ENCODE measurements at places on chromosomes 7 and 10.

- no peak for DNase-seq
Measured at GRCh38 chr10:43114088-43114742, 24.0 kb upstream of the CSGALNACT2 start.

GRCh38 chr7:134669845-134670373 lies 23.3 kb downstream of the BPGM start:
- peak; percentile 49 for DNase-seq

GRCh38 chr7:17774248-17774647 lies 166.0 kb downstream of the SNX13 start:
- no peak for DNase-seq

GRCh38 chr10:105973902-105974301 lies 1190.6 kb downstream of the SORCS1 start:
- no peak for DNase-seq

DNA sequence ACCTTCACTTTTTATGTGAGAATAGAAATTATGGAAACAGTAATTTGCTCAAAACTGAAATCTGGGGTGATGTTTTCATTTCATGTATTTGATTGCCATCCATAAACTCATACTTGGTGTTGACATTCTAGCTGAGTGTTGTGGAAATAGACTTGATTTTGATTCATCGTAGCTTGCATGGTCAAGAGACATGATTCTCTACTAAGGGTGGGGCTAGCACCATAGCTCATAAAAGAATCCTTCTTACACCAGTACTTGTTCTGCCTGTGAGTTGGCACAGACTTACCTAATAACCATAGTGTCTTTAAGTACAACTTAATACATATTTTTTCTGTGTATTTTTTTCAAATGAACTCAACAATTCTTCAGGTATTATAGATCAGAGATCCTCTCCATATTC lies 36.6 kb downstream of the RAB18 start:
- no peak for DNase-seq

DNA sequence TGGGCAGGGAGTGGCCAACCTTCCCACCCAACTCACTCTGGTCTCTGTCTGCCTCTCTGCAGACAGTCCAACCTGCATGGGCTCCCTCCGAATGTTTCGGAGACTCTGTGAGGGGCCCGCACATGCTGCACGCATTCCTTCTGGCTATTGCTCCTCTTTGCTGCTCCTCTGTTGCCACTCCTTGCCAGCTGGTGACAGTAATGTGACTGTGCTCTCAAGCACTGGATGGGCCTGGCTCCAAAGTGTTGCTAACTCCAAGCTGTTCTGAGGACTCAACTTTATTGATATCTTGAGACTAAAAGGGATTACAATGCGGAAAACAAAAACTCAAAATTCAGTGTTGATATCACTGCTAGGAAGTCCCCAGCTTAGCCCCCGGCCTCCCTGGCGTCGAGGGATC lies 105.4 kb upstream of the KIF5B start:
- DNase-seq: no peak

- DNase-seq: no peak
Measured at GRCh38 chr7:149811221-149811620, 27.0 kb upstream of the ZNF862 start.

GRCh38 chr7:2633538-2634266 lies 1.9 kb downstream of the TTYH3 start:
- peak; percentile 28 for DNase-seq

DNA sequence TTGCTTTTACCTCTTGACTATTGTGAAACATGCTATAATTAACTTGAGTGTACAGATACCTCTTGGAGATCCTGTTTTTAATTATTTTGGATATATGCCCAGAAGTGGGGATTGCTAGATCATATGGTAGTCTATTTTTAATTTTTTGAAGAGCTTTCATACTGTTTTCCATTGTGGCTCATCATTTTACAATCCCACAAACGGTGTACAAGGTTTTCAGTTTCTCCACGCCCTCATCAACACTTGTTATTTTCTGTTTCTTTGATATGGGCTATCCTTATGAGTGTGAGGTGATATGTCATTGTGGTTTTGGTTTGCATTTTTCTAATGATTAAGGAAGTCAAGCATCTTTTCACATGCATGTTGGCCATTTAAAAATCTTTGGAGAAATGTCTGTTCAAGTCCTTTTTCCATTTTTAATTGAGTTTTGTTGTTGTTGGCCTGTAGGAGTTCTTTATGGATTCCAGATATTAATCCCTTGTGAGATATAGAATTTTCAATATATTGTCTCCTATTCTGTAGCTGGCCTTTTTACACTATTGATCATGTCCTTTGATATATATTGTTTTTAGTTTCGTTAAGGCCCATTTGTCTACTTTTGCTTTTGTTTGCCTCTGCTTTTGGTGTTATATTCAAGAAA lies 7.5 kb downstream of the AGK start:
- DNase-seq: no peak

GRCh38 chr7:85292908-85293576 lies 106.2 kb upstream of the SEMA3D start:
- DNase-seq: no peak

- no peak for DNase-seq
Measured at GRCh38 chr7:85232068-85232467, 45.2 kb upstream of the SEMA3D start.

GRCh38 chr10:34505338-34505737 lies 309.8 kb downstream of the PARD3 start:
- DNase-seq: no peak

GRCh38 chr7:95503271-95504131 lies 17.8 kb downstream of the ASB4 start:
- DNase-seq: no peak

- no peak for DNase-seq
Measured at GRCh38 chr7:6526997-6527378, 24.3 kb downstream of the GRID2IP start.

DNA sequence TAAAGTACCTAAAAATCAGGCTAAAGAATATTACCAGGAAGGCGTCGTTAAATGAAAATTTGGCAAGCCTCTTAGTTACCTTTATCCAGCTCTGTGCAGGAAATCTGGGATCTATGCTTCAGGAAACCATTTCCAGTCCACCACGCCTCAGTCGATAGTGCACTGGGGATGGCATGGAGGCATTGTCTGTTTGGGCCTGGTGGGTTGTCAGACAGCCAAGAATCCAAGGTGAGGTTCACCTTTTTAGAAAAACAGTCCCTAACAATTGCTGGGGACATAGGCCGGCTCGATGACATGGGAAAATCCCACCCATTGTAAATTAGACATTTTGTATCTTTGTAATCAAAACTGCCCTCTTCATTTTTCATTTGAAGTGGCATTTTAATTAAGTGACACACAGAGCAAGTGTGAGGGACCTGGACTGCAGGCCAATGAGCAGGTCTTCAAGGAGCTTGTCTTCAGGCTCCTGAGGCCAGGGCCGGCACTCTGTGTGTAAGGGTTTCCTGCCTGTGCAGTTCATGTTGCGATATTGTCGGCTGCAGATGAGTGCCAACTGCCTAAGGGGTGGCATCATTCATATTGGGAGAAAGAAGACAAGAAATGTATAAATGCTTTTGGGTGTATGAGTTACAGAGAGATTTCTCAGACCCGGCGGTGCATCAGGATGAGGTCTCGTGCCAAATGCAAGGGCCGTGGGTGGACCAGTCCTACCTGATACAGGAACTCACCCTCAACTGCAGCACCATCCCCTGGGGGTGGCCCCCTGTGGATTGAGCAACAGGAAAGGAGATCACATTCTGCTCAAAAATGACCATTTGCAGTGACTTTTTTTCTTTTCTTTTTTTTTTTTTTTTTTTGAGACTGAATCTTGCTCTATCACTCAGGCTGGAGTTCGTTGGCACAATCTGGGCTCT lies 80.8 kb downstream of the PTPRE start:
- no peak for DNase-seq

- DNase-seq: no peak
Measured at GRCh38 chr7:1307828-1308227, 75.2 kb downstream of the UNCX start.

GRCh38 chr10:86193841-86194240 lies 172.8 kb downstream of the GRID1 start:
- no peak for DNase-seq

- DNase-seq: no peak
Measured at GRCh38 chr7:51158742-51159445, 157.7 kb downstream of the COBL start.

DNA sequence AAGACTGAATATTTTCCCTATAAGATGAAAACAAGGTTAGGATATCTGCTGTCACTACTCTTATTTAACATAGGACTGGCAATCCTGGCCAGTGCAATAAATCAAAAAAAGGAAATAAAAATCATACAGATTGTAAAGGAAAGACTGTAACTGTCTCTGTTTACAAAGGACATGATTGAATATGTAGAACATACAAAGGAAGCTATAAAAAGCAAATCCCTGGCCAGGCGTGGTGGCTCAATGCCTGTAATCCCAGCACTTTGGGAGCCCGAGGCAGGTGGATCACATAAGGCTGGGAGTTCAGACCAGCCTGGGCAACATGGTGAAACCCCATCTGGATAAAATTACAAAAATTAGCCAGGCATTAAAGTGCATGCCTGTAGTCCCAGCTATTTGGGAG lies 15.8 kb downstream of the ZNF485 start:
- no peak for DNase-seq

- no peak for DNase-seq
Measured at GRCh38 chr7:37040330-37040729, 316.0 kb upstream of the AOAH start.

- no peak for DNase-seq
Measured at GRCh38 chr7:20194343-20194995, 22.7 kb downstream of the MACC1 start.

DNA sequence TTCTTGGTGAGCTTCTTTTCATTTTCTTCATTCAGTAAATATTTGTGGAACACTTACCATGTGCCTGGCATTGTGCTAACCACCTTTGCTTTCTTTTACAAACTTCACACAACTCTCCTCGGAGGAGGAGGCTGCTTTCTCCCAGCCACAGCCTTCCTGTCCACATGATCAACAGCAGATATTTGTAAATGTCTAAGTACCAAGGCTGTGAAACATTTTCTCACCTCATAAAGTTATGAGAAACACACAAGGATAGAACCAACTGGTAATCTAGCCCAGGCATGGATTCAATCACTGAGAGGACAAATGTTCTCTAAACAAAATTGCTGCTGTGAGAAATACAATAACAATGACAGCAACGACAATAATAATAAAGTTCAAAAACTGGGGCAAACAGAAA lies 3.9 kb downstream of the CTTNBP2 start:
- no peak for DNase-seq

DNA sequence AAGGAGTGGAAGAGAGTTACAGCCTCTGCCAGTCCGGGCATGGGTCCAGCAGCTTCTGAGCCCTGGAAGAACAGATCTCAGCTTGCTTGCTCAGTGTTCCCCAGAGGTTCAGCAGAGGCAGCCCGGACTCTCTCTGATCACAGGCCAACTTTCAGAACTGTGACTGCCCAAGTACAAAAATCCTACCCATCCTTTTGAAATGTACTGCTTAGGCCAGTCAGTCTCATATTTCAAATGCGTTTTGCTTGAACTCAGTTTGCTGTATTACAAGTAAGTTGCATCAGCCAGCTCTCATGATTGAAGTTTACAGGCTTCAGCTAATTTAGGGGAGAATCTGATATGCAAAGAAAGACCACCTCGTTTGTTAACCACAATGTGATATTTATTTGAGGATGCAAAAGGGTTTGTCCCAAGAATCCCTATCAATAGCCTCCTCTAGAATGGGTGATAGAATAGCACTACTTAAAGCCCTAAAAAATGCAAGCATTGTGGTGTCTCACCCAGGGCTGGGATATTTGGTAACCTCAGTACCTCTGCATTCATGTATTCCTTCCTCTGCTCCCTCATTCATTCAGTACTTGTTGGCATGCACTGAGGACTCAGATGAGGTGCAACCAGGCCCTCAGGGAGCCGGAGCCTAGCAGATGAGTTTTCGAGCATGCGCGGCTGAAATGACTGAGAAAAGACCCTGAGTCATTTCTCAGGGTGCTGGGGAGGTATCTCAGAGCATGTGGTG lies 7.0 kb downstream of the AIMP2 start:
- no peak for DNase-seq

DNA sequence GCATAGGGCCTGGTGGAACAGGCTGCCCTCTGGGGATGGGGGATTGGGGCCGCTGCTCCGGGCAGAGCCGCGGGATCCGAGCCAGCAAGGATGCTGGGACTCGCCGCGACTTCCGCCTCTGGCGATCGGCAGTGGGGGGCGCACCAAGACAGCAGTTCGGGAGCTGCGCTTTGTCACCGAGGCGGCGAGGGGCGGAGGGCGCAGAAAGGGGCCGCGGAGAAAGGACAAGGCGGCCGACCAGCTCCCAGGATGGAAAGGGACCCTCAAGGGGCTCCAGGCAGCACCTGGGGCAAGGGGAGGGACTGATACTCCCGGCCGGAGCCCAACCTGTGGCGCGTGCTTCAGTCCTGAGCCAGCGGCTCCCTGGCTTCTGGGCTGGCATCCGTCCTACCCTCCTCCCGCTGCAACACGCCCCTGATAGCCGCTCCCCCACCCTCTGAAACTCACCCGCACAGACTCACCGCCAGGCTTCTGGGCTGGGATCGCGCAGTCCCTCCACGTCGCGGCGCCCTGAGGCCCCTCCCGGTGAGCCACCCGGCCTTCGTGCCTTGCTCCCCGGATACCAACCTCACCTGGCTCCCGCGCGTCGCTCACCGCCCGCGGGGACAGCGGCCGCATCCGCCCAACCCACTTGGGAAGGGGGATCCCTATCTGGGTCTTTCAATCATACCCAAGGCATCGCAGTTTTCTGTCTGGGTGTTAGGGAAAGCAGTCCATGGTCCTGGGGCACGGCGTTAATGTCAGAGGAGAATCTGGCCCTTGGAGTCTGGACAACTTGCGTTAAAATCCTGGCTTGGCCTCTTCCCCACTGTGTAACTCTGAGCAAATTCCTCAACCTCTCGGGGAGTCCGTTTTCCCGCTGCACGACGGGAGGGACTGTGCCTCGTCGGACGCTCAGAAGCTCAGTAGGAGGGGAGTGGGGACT lies 7.0 kb upstream of the EVX1 start:
- no peak for DNase-seq

DNA sequence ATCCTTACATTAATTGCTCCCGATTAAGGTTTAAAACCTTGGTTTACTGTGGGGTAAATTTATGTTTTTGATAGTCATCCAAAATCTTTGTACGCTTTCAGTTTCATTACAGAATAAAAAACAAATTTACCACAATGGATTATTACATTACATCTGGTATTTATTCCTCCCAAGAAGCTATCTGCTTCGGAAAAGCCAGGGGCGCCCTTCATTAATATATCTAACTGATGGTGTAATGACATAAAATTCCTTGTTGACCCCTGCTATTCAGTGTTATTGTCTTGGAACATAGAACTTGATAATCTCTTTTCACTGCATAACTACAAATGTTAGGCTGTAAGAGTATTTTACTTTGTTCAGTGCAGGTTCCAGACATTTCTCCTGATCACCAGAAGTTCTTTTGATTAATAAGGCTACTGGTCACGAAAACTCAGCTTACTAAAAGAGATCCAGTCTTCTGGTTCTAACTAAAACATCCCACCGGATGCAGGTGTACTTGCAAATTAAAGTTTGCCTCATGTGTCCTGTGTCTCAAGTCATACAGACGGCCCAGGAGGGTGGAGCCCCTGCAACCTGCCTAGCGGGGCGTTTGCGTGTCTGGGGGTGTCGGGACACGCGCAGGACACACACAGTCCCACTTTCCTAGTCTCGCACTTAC lies 581 bp upstream of the GLCCI1 start:
- DNase-seq: no peak

All from stimulated activated CD8-positive, alpha-beta memory T cell treated with anti-CD3 and anti-CD28 coated beads, Interleukin-4, amount 100 ng/mL, for 24 hours (primary cell).